ENCODE measurements at places on chromosomes 1 and 21. TPM values are rescaled to one million over a fixed set of nuclear protein-coding genes. Genes with fewer than 3 reads are reported as not detected.

- H3K27ac ChIP-seq, result no peak overlapping the region
- H3K36me3 ChIP-seq, result no peaks in the 10 kb centered on the region
- H3K27me3 ChIP-seq, result peaks cover 29% of the 10 kb centered on the region
These were observed 92.0 kb downstream of the MIS18A start for GRCh38 chr21:32186804-32187203.

OR2L5 gene
- total RNA-seq, result not detected

DNA sequence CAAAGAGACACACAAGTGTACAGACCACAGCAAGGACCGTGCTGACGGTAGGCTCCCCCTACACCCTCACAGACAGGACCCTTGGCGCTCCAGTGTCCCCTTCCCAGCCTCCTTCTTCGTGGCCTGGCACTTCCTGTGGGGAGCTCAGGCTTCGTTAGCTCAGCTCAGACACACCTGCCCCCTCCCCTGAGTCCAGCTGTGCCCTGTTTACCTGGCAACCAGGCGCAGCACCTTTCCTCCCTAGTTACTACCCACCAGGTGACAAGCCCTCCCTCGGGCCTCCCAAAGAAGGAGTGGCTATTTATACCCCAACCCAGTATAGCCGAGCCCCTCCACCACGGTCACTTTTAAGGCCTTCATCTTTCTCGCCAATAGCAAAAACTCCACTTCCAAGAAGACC is 4.7 kb downstream of the CELF3 start:
- no peaks in the 10 kb centered on the region for H3K36me3 ChIP-seq
- no peak overlapping the region for H3K4me3 ChIP-seq
- H3K27me3 ChIP-seq, result peaks cover 30% of the 10 kb centered on the region
- no peak for DNase-seq

AKR7A3 gene
- 2.0 TPM for total RNA-seq

SYNC gene
- not detected for total RNA-seq

DNA sequence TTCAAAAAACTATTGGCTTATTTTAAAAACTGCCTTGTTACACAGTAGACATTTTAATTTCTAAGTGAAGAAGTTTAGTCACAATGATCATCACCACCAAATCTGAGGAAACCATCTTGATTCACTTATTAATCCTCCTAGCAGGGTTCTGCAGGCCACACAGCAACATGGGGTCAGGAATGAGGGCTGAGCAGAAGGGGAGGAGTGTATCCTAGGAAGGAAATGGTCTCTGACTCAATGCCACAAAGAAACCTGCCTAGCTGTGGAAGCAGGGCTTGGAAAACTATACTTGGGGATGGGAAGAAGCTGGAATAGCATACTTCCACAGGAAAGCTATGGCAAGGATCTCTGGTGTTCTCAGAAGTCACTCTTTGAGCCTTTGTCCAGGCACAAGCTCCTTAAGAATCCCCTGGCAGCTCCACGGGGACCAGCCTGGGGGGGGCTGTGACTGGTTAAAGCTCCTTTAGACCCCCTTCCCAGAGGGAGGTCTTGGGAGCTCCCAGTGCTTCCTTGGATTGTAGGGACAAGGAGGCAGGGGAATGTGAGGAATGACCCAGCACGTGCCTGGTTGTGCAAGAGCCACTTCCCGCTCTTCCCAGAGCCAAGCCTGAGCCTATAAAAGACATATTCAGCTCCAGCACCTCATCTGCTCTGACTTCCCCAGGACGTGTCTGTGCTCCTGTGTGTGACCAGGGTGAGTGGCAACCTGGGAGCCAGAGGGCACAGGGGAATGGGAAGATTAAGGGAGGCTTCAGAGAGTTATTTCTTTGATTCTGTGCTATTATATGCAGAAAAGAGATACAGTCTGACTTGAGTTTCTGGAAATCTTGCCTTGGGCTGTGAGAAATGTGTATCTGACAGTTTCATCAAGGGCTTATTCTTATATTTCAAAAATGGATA is at the start of gene LCE2A:
Gene LCE2A (plus strand): TSS at position 645 of the 900 bp plus-strand sequence. CDS start 557 bp downstream, outside the sequence.
- no peaks in the 10 kb centered on the region for H3K4me1 ChIP-seq
- peaks cover 18% of the 10 kb centered on the region for H3K27me3 ChIP-seq
- DNase-seq, result no peak
- no peaks in the 10 kb centered on the region for H3K36me3 ChIP-seq

DNA sequence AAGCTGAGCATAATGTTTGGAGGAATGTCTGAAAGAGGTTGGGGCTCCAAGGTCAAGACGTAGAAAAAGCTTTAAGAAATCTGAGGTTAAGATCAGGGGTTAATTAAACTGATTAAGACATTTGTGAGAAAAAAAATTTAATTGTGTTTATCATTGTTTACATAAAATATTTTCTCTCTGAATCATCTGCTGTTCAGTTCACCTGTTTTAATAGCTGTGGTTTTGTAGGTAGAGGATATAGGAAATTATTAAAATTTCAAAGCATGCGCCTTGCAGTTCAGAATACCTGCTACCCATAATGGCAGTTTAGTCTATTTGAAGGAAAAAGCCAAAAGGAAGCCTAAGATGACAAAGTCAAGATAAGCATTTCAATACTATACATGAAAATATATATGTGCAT is 153.2 kb downstream of the SPATA46 start:
- no peaks in the 10 kb centered on the region for H3K36me3 ChIP-seq
- peaks cover 25% of the 10 kb centered on the region for H3K27me3 ChIP-seq
- no peak overlapping the region for H3K4me3 ChIP-seq
- no peaks in the 10 kb centered on the region for H3K4me1 ChIP-seq

RBM15 gene
- 97.9 TPM for total RNA-seq

- peaks cover 7% of the 10 kb centered on the region for H3K4me1 ChIP-seq
- H3K36me3 ChIP-seq, result no peaks in the 10 kb centered on the region
- H3K27ac ChIP-seq, result no peak overlapping the region
- H3K27me3 ChIP-seq, result peaks cover 40% of the 10 kb centered on the region
- no peak overlapping the region for H3K4me3 ChIP-seq
- DNase-seq, result no peak
These were observed 5.1 kb upstream of the CCN1 start for GRCh38 chr1:85575363-85575995.

LCE2B gene
- total RNA-seq, result not detected

OR2T2 gene
- total RNA-seq, result not detected

- DNase-seq, result no peak
- no peaks in the 10 kb centered on the region for H3K4me1 ChIP-seq
- H3K27ac ChIP-seq, result no peak overlapping the region
- peaks cover 13% of the 10 kb centered on the region for H3K27me3 ChIP-seq
These were observed 19.6 kb upstream of the SLC26A9 start for GRCh38 chr1:205962821-205963221.

PRMT6 gene
- 12.9 TPM for total RNA-seq

- H3K27me3 ChIP-seq, result no peaks in the 10 kb centered on the region
- H3K4me3 ChIP-seq, result peak overlapping the region; percentile 94
- H3K36me3 ChIP-seq, result peaks cover 34% of the 10 kb centered on the region
- peaks cover 40% of the 10 kb centered on the region for H3K4me1 ChIP-seq
- H3K27ac ChIP-seq, result no peak overlapping the region
- DNase-seq, result no peak
These were observed 1.5 kb downstream of the KCNA3 start for GRCh38 chr1:110673197-110673701.

GRCh38 chr21:34276711-34277425 is 86.9 kb upstream of the KCNE2 start:
- no peak for DNase-seq
- no peak overlapping the region for H3K27ac ChIP-seq
- H3K27me3 ChIP-seq, result peaks cover 20% of the 10 kb centered on the region
- H3K4me1 ChIP-seq, result peaks cover 9% of the 10 kb centered on the region
- H3K4me3 ChIP-seq, result peak overlapping the region; percentile 31

DNA sequence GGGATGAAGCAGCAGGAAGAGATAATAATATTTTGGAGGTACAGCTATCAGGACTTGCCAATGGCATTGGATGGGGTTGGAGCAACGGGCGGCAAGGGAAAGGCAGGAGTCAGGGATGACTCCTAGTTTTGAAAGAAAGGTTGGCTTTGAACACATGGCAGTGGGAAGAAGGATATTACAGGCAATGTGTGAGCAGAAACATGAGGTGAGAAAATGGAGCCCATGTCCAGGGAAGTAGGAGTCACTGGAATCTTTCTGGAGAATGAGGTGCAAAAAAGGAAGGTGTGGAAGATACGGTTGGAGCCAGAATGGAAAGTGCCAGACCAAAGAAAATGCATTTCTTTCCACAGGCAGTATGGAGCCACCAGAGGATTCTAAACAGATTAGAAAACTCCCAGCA is 288.5 kb upstream of the KAZN start:
- H3K4me1 ChIP-seq, result no peaks in the 10 kb centered on the region
- DNase-seq, result no peak
- H3K27me3 ChIP-seq, result peaks cover 31% of the 10 kb centered on the region
- H3K27ac ChIP-seq, result no peak overlapping the region
- no peak overlapping the region for H3K4me3 ChIP-seq

GRCh38 chr1:71745326-71745725 is 537.0 kb downstream of the NEGR1 start:
- H3K4me1 ChIP-seq, result no peaks in the 10 kb centered on the region
- no peaks in the 10 kb centered on the region for H3K36me3 ChIP-seq
- no peak overlapping the region for H3K4me3 ChIP-seq
- no peaks in the 10 kb centered on the region for H3K27me3 ChIP-seq

DNA sequence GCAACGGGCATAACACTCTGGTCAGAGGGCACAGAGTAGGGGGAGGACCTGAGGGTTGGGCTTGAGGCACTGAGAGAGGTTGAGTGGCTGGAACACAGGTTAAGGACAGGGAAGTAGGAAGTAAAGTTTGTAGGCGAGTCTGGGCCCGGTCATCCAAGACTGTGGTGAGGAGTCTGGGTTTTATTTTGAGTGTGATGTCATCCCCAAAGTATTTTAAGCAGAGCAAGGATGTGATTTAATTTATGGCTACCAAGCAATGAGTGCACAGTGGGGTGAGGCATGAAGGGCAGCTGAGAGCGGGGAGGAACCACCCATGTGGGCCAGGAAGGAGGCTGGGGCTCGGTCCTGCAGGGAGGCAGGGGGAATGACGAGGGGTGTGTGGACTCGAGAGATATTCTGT is 11.2 kb upstream of the VWA5B1 start:
- no peak overlapping the region for H3K27ac ChIP-seq
- peaks cover 60% of the 10 kb centered on the region for H3K27me3 ChIP-seq
- H3K4me1 ChIP-seq, result no peaks in the 10 kb centered on the region
- no peak for DNase-seq

DNA sequence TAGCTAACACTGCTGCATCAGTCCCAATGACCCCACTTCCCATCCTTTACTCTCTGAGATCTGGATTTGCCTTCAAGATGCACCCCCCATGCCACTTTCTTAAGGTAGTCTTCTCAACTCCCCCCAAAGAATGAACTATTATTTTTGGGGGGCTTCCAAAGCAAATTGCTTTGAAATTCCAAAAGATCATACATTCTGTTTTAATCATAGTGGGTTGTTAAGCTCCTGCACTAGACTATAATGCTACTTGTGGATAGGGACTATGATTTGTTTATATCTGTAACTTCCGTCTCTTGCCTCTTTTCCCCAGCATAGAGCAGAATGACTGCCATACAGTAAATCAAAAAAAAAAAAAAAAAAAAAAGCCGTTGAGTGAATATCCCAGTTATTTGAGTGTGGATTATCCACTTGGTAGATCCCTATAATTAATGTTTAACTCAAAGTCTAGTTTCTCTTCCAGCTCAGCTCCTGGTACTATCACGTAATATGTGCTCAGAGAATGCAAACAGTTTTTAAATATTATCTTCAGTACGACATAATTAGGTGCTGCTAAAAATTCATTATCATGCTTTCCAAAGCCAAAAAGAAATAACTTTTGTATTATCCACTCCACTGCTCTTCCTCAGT is 26.9 kb downstream of the KIRREL1 start:
- no peaks in the 10 kb centered on the region for H3K4me1 ChIP-seq
- H3K27me3 ChIP-seq, result peaks cover 31% of the 10 kb centered on the region
- H3K27ac ChIP-seq, result no peak overlapping the region
- no peaks in the 10 kb centered on the region for H3K36me3 ChIP-seq

GRCh38 chr1:203503836-203504235 is 9.9 kb downstream of the OPTC start:
- H3K36me3 ChIP-seq, result no peaks in the 10 kb centered on the region
- peaks cover 8% of the 10 kb centered on the region for H3K4me1 ChIP-seq

DNA sequence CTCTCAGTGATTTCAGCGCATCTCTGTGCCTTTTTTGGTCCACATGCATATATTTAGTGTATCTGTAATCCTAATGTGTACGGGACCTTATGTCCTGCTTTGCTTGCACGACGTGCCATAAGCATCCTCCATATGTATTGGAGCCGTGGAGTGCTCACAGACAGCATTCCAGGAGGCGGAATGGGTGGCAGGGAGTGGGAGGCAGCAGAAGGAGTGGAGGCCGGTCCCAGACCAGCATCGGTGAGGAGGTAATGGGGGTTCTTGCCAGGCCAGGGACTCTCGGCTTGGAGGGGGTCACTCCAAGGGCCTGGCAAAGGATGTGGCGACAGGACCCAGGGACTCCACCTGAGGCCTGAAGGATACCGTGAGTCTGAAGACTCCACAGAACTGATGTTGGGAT is 185.0 kb downstream of the CAMTA1 start:
- H3K36me3 ChIP-seq, result no peaks in the 10 kb centered on the region
- peaks cover 38% of the 10 kb centered on the region for H3K27me3 ChIP-seq
- no peak for DNase-seq

DNA sequence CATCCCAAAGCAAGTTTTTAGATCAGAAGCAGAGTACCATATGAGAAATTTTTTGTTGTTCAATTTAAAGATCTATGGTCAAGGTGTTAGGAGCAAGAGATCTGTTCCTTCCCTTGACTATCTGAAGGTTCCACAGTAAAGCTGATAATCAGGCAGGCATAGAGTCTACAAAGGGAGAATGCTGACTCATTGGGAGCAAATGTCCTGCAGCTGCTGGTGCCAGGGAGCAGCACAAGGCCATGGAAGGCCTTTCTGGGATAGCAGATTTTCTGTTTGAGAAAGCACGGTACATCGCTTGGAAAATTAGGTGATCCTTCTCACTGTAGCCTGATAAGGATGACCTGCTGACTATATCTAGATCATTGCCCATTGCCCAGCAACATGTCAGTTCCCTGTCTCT is 210.1 kb upstream of the C1orf87 start:
- no peaks in the 10 kb centered on the region for H3K36me3 ChIP-seq
- no peak overlapping the region for H3K27ac ChIP-seq
- no peak for DNase-seq

GRCh38 chr1:154335025-154335714 is 9.8 kb downstream of the ATP8B2 start:
- H3K27me3 ChIP-seq, result no peaks in the 10 kb centered on the region
- H3K4me1 ChIP-seq, result peaks cover 35% of the 10 kb centered on the region
- H3K4me3 ChIP-seq, result no peak overlapping the region
- H3K36me3 ChIP-seq, result peaks cover 14% of the 10 kb centered on the region
- H3K27ac ChIP-seq, result peak overlapping the region; percentile 71

DNA sequence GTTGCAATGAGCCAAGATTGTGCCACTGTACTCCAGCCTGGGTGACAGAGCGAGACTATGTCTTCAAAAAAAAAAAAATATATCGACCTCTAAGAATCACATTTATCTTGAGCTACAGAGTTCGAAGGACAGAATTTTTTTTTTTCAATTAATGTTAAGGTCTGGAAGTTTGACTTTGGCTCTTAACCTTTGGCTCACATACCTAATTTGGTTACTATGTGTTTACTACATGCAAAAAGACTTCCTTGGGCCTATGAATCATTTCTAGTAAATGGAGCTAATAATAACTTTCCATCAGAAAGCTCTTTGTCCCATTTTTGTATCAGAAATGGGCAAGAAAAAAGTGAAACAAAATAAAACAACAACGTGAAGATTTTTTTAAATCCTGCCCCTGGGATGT is 351.2 kb downstream of the SMYD3 start:
- peaks cover 4% of the 10 kb centered on the region for H3K4me1 ChIP-seq
- no peak for DNase-seq
- H3K27me3 ChIP-seq, result no peaks in the 10 kb centered on the region
- H3K36me3 ChIP-seq, result no peaks in the 10 kb centered on the region
- no peak overlapping the region for H3K4me3 ChIP-seq

GRCh38 chr1:175539986-175540385 is 203.4 kb downstream of the TNR start:
- H3K27ac ChIP-seq, result no peak overlapping the region
- H3K36me3 ChIP-seq, result no peaks in the 10 kb centered on the region
- H3K4me1 ChIP-seq, result peaks cover 20% of the 10 kb centered on the region
- H3K27me3 ChIP-seq, result no peaks in the 10 kb centered on the region
- no peak for DNase-seq
- H3K4me3 ChIP-seq, result no peak overlapping the region

All from natural killer cell treated with Interleukin-12 subunit alpha and Interleukin-12 subunit beta and Interleukin-15 and Interleukin-18, amount 100 ng/mL, for 72 hours (primary cell).